Muscle of back (tissue), 13 donors: ENCODE measurements at places on chromosomes 2 and 18. TPM values are rescaled to one million over a fixed set of nuclear protein-coding genes. Genes with fewer than 3 reads are reported as not detected.
A peak's percentile ranks its signal among the peaks of the same experiment; 100 is the strongest.

GRCh38 chr2:132280912-132281311 is 119.2 kb upstream of the ANKRD30BL start:
- no peak for DNase-seq

The POTEI gene
- polyA plus RNA-seq: 0.05 TPM

DNA sequence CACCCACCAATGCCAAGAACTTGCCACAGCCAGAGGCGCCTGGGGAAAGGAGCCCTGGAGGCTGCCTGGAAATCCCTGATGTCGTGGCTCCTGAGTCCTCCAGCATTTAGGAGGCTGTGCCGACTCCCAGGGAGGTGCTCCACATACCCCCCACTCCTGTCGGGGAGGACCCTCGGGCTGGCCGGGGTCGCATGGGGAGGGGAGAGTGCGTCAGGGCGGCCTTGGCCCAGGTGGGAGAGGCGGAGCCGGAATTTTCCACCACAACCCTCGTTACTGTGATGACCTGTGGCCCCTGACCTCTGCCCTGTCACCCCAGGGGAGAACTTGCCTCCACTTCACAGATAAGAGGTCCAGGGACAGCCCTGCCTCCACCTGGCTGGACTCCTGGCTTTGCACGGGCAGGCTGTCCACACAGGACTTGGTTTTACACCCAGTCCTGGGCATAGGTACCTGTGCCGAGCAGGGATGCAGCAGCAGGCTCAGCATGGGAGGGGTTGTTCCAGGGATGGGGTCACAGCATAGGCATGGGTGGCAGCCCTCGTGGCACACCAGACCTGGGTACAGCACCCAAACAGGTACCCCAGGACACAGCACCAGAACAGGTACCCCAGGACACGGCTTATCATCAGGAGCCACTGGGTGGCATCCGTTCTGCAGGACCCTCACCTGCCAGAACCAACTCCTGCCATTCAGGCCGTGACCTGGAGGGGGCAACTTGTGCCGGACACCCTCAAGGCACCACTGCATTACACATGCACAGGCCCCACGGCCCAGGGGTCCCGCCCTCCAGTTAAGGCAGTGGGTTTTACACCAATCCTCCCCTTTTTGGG is 12.3 kb upstream of the AGXT start:
- DNase-seq: no peak

DNA sequence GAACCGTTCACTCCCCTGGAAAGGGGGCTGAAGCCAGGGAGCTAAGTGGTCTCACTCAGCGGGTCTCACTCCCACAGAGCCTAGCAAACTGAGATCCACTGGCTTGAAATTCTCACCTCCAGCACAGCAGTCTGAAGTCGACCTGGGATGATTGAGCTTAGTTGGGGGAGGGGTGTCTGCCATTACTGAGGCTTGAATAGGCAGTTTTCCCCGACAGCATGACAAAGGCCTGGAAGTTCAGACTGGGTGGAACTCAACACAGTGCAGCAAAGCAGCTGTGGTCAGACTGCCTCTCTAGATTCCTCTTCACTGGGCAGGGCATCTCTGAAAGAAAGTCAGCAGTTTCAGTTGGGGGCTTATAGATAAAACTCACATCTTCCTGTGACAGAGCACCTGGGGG is 292.5 kb downstream of the NUP35 start:
- DNase-seq: no peak

The COL3A1 gene
- 7,232 TPM for polyA plus RNA-seq

DNA sequence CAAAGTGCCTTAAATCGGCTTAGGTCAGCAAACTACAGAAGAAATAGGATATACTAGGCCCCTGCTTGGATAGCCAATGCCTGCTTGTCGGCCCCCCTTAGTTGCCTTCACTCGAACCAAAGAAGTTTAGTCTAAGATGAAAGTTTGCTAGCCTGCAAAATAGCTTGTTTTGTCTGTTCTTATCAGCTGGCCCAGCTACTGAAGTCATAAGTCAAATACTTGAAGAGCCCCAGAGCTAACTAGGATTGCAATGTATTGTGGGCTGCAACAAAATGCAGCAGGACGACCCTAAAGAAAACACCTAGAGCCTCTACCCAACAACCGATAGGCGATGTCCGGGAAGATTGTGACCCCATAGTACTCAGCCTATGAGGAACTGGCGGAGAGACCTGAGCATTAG is 183.5 kb upstream of the HS6ST1 start:
- DNase-seq: no peak

The SCYGR6 gene
- polyA plus RNA-seq: not detected

DNA sequence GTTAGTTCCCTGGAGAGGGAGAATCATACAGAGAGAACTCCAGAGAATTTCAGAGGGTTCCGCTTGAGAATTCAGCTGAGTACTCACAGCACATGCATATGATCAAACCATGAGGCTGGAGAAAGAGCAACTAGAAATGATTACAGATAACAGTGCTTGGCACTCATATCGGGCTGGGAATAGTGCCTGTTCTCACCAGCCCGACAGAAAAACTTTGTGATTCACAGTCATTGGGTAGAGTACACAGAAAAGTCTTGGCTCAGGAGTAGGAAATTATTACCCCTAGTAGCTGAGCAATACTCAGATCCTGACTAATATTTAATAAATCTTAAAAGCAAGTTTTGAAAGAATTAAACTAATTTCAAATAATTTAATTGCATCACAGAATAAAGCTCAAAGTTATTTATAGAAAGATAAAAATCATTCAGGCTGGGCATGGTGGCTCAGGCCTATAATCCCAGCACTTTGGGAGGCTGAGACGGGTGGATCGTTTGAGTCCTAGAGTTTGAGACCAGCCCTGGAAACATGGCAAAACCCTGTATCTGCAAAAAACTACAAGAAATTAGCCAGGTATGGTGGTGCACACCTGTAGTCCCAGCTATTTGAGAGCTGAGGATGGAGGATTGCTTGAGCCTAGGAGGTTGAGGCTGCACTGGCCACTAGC is 6.8 kb downstream of the WDPCP start:
- no peak for DNase-seq

- peak; percentile 85 for DNase-seq
Observed at GRCh38 chr2:95728878-95729596, 137.2 kb downstream of the TRIM43 start.

The RAB6C gene
- polyA plus RNA-seq: 0.20 TPM

DNA sequence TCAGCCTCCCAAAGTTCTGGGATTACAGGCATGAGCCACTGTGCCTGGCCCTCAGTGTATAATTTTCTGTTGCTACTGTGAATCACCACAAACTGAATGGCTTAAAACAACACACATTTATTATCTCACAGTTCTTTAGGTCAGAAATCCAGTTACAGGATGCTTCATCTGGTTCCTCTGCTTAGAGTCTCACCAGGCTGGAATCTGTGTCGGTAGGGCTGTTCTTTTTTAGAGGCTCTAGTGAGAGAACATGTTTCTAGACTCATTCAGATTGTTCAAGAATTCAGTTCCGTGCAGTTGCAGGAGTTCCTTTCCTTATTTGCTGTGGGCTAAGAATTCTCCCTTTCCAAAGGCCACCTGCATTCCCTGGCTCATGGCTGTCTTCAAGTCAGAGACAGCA is 22.2 kb downstream of the CCDC121 start:
- DNase-seq: no peak

The CDH7 gene
- polyA plus RNA-seq: 0.88 TPM

DNA sequence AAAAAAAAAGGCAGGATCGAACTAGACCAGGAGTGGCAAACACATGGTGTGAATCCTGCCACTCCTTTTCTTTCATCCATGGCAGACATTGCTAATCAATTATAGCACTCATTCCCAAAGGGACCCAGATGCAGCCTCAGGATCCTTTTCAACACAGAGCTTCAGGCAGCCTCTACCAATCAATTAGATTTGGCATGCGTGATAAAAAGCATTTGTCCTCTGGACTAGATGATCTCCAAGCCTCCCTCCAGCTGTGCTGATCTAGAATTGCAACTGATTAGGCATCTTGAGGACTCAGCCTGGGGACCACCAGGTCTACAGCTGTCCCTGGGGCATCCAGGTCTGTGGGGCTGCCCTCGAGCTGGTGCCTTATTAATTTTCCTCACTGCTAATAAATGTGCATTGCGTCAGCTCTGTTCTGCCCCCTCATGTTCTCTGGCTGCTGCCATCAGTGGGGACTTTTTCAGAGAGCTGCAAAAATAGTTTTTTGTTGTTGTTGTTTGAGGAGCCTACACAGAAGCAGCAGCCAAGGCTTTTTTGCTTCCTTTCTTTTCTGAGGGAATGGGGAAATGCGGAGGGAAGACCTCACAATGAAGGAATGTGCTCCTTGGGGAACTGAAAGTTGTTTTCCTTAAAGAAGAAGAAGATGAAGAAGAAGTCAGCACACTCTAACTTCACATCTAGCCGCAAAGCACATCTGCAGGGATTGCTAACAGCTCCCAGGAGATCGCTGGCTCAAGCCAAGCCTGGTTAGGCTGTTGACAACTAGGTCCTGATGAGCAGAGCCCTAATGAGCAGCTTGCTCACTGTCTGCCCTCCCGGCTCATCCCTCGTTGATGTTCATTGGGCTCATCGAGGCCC is 8.8 kb upstream of the ATOH8 start:
- DNase-seq: peak; percentile 80
